ENCODE measurements at places on chromosomes 11 and 22.

DNA sequence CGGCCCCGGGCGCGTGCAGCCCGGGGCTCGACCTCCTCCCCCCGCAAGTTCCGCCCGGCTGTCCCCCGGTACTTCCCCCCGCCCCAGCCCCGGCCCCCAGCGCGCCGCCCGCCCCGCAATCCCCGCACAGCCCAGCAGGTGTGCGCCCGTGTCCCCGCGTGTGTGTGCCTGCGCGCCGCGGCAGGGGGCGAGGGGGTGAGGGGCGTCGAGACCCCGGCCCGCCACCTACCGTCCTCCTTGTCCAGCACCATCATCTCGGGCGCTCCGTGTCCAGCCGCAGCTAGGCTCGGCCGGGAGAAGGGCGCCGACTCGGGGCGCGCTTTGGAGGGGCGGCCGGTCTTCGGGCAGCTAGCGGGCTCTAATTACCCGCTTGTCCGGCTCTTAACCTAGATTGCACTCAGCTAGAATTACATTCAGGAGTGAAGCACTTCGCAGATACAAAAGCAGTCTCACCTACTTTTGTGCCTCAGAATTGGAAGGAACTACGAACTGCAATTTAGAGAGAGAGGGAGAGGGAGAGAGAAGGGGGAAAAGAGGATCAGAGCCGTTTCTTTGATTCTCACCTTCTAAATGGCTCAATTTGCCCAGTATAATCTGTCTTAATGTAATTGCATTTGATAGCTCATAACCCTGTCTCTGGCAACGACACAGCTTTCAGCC lies 439 bp downstream of the LMO1 start:
- no peak for DNase-seq

DNA sequence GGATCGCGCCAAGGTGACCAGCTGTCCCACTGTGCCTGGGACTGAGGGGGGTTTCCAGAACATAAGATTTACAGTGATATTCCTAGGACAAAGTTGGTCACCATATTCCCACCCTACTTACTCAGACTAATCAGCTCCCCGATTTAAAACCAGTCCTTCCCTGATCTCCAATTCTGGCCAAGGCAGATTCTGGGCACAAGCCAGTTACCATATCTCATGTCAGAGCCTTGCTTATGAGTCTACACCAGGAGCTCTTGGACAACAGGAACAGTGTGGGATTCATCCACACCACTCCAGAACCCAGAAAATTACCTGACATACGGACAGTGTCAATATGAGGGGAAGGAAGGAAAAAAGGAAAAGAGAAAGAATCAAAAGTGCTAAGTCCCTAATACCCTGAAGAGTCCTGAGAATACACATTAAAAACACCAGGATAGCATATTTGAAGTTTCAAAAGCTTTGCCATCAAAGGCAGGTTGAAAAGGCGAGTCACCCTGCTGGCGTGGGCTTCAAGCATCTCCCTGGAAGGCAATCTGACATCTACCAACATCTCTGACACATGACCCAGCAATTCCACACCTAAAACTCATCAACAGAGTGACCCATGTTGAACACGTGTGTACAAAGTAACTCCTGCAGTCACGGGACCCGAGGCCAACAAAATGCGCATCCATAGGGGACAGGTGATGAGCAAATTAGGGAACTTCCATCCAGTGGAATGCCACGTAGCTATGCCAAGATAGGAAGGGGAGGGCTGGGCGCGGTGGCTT lies 8.0 kb upstream of the IL2RB start:
- no peak for DNase-seq

DNA sequence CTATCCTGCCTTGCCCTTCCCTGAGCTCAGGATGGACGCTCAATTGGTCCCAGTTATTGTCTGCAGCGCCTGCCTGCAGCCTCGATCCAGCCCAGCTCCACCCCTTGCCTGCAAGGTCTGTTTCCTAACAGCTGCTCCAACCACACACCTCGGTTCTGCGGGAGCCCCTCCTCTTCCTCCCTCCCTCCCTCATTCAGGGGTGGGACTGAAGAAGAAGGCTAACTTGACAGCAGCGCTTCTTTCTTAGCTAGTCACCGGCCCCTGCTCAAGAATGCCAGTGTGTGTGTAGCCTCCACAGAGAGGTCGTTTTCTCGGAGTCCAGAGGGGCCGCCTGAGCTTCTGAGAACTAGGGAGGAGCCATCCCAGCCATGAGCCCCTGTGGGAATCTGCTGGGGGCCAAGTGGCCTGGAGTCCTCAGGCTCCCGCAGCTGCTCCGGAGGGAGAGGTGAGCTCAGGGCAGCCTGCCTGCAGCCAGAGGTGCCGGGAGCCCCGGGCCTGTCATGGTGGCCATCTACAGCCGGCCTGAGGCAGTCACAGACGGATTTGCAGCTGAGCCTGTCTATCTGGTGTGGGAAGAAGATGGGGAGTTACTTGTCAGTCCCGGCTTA lies 36.1 kb downstream of the LIMK2 start:
- DNase-seq = peak; percentile 58

DNA sequence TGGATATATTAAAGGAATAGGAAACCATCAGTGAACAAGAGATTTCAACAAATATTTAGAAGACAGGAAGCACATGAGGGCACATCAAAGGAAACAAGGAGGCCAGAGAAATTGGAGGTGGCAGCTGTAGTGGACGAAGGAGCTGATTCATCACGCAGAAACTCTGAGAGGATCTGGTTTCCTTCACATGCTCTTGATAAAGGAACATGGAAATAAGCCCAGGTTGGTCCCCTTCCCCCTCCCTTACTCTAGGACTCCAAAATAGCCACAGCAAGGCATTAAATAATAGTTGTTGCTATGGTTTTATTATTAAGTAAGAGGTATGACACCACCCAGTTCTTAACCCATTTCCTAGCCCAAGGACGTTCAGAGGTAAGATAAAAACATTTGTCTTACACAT lies 11.3 kb downstream of the IZUMO1R start:
- no peak for DNase-seq

DNA sequence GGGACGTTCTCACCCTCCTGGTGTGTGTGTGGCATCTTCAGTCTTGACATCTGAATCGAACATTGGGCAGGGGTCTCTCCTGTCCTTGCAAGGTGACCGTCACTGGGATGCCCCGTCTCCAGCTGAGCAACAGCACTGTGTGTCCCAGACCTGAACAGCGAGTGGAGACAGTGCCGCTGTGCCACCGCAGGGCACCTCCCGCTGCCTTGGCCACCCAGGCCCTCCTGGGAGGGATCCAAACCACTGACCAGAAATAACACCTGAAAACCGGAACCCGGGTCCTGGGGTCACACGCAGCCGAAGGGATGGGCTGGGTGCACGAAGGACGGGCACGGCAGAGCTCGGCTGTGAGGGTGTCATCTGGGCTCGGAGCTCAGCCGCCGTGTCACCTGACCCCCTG lies 102.2 kb downstream of the BRD1 start:
- DNase-seq = no peak

GRCh38 chr11:9069256-9069655 lies 22.1 kb downstream of the SCUBE2 start:
- no peak for DNase-seq

GRCh38 chr11:92886243-92886905 lies 83.1 kb upstream of the MTNR1B start:
- no peak for DNase-seq

GRCh38 chr11:83027289-83027688 lies 44.4 kb downstream of the RAB30 start:
- DNase-seq = no peak

DNA sequence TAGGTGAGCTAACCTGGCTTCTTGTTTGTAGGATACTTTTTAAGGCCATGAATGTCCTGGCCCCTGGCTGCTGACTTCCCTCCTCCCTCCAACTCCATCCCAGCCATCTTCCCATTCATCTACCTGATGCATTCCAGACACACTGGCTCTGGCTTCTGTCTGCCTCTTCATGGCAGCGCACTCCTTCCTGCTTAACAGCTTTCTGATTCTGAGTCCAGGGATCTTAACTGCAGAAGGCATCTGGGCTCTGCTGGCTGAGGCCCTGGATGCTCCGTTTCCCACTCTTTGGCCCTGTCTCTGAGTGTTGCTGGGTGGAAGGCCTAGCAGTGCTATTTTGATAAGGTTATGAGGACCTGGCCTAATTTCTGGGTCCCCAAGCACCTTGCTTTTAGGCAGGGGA lies 1.8 kb upstream of the THY1 start:
- no peak for DNase-seq

DNA sequence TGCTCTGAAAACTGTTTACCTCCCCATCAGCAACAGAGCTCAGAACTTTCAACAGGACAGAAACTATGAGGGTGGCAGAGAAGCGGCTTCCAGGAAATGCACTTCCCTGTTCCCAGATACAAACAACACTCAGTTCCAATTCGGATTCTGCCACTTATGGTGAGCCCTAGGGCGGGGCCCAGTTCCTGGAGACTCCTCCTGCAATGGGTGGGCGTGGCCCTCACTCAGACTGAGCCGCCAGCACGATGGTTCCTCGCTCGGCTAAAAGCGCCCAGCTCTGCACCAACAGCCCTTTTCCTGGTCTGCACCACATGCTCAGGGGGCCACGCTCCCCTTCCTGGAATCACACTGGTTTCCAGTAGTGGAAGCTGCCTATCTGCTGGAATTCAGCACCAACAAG lies 314.1 kb downstream of the CTTN start:
- DNase-seq = no peak

- DNase-seq = no peak
These were observed 67.6 kb upstream of the ARHGAP42 start for GRCh38 chr11:100619484-100619883.

DNA sequence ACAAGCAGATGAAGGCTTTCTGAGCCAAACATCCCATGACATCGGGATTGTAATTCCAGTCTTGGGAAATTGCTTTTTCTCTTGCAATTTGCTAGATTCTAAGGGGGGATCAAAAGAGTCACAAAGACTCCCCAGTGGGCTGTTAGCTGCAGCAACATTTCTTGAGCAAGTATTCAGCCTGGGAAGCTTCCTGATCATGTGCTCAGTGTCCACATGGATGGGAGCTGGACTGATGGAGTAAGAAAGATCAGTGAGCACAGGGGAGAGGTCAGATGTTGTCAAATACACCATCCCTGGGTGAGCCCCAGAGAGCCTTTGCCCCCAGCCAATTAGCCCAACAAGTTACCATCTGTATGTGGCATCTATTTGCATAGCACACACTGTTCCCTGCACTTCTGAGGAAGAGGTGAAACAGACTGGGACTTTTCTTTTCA lies 10.2 kb upstream of the GRK3 start:
- no peak for DNase-seq

GRCh38 chr11:79273781-79274180 lies 167.0 kb downstream of the TENM4 start:
- DNase-seq = no peak

DNA sequence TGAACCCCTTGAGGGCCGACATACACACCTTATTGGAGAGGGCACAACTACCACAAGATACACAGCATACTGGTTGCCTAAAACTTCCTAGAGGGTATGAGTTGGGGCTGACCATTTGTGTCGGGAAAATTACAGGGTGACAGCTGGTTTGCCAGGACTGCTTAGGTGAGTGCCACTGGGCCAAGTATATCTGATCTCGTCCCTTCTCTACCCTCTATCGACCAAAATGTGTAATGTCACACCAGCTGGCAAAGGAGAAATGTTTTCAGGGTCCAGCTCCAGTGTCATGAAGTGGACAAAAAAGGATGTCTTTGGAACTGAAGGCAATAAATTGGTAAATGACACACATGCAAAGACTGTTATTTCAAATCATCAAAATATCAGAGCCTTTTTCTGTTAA lies 126.1 kb downstream of the PGR start:
- DNase-seq = no peak

DNA sequence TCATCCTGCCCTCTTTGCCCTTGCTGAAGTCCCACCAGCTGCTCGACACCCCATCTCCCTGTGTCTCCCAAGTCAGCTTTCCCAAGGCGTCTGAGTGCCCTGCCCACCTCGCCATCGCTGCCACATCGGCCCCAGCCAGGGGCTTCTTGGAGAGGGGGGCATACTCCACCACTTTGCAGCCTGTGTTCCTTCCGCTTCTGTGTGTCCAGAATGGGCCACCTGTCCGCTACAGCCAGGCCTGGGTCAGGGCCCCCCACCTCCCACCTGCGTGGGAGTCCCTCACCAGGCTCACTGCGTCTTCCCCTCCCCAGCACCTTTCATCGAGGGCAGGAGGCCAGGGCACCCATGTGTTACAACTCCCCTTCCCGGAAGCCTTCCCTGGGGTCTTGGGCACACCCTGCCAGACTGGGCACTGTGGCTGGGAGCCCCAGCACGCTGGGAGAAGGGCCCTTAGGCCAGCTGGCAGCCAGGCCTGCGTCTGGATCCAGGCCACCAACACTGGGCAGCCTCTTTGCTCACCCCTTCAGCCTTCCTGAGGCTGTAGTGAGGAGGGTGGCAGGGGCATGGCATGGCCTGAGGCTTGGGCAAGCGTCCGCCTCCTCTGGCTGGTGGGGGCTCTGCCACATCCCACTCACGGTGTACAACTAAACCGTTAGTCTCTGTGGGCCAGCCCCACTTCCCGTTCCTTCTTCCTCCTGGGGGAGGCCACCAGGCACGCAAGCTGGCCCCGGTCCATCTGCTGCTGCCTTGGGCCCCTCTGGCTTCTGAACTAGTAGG lies 13.4 kb downstream of the CPT1A start:
- DNase-seq = no peak

- no peak for DNase-seq
These were observed 331.9 kb upstream of the NARS2 start for GRCh38 chr11:78906566-78906965.

DNA sequence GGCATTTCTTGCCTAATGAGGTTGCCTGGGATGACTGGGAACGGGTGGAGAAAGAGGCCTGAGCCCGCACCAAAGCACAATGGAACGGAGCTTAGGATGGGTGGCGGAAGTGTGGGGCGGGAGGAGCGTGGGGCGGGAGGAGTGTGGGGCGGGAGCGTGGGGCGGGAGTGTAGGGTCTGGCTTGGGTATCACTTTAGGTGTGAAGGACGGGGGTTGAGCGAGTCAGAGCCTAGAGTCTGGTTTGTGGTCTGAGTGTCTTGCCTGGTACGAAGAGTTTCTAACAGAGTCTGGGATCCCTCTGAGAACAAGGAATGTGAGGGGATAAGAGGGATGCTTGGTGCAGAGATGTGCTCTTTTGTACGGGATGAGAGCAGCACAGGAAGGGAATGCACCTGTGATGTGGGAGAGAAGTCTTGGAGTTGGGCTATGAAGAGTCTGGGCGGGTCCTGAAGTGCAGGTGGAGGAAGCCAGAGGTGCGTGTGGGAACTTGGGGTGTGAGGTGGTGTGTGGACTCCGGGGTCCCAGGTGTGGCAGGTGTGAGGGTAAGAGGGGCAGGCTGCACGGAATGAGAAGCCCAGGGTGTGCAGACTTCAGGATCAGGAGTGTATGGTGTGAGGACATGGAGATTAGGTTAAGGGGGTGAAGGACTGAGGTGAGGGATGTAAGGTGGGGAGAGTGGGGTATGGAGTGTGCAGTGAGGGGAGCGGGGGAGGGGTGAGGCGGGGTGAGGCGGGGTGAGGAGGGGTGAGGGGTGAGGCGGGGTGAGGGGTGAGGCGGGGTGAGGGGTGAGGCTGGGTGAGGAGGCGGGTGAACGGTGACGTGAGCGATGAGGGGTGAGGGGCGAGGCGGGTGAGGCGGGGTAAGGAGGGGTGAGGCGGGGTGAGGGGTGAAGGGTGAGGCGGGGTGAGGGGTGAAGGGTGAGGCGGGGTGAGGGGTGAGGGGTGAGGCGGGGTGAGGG lies 1.0 kb downstream of the SYCE3 start:
- no peak for DNase-seq

All from activated CD8-positive, alpha-beta memory T cell treated with anti-CD3 and anti-CD28 coated beads, Interleukin-2, amount 50 U/mL, for 4 hours (primary cell).